ENCODE measurements at places on chromosomes 12 and 14. TPM values are rescaled to one million over a fixed set of nuclear protein-coding genes. Genes with fewer than 3 reads are reported as not detected.

The NKX2-1 gene
- not detected for total RNA-seq

The PZP gene
- total RNA-seq: 0.61 TPM

The DHRS2 gene
- total RNA-seq: not detected

DNA sequence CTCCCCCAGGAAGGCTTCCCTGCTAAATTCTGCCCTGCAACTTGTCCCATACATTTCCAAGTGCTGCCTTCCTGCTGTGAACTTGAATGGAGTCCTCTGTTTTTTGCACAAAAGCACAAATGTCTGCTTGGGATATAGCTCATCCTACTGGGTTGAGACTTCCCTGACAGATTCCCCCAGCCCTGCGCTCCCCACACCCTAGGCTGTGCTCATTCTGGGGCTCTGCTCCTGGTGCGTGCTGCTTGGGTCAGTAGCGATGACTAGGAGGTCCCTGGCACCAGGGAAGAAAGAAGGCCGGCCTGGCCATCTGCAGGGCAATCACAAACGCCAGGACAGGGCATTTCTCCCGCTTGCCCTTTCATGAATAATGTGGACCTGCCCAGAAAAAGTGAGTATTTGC lies 29.2 kb upstream of the FKBP4 start:
- no peak for DNase-seq

DNA sequence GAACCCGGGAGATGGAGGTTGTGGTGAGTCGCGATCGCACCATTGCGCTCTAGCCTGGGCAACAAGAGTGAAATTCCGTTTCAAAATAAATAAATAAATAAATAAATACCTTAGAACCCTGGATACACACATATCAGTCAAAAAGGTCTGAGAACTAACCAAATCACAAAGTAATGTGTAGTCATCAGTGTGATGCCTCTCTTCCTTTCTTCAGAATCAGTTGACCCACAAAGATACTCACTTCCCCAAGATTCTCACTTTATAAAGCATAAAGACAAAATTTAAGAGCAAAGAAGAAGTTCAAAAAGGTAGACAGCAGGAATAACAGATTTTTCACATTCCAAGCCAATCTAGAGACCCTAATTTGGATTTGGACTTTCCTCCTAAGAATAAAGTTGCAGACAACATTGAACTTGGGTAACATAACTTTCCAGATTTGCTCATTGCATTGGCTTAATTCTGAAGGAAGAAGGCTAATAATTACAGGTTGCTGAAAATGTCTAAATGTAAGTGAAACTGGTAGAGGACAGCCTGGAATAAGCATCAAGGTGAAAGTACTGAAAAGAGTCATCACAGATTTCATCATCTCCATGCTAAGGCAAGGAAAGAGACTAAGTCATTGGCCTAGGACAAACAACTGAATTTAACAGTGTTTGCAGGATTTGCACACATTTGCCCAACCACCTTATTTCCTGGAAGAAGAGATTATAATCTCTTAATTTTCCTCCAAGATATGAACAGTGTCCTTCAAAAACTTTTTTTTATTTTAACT lies 17.4 kb downstream of the TMED10 start:
- DNase-seq: no peak

- DNase-seq: no peak
These were observed at the start of gene IKZF4 for GRCh38 chr12:56020423-56021184. Gene IKZF4 (plus strand): TSS chr12:56021043. CDS start chr12:56021494, 451 bp downstream.

- no peak for DNase-seq
These were observed 36.9 kb upstream of the PRIMA1 start for GRCh38 chr14:93825235-93825553.
